ENCODE measurements at places on chromosomes 2 and 18. TPM values are rescaled to one million over a fixed set of nuclear protein-coding genes. Genes with fewer than 3 reads are reported as not detected.

The CFAP65 gene
- 0.19 TPM for total RNA-seq

DNA sequence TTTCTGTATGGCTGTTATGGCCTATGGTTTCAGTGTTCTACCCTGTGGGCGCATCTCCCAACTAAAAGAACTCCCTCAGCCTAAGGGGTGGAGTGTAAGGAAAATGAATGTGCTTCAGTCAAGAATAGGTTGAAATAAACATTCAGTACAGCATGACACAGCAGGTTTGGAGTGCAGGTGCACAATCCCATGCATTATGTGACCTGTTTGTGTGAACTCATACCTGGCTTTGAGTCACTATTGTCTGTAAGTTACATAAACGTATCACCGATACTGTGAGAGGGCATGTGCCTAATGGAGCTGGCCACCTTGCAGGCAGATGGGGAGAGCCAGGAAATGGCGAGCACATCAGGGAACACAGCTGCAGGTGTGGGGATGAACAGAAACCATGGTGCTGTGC, 216.0 kb downstream of the DSEL start:
- no peak for DNase-seq

GRCh38 chr2:188974164-188974563, at the start of gene COL3A1:
TSS of gene COL3A1 (plus strand) at chr2:188974373. CDS start at chr2:188974490, 117 bp downstream.
- no peak for DNase-seq

DNA sequence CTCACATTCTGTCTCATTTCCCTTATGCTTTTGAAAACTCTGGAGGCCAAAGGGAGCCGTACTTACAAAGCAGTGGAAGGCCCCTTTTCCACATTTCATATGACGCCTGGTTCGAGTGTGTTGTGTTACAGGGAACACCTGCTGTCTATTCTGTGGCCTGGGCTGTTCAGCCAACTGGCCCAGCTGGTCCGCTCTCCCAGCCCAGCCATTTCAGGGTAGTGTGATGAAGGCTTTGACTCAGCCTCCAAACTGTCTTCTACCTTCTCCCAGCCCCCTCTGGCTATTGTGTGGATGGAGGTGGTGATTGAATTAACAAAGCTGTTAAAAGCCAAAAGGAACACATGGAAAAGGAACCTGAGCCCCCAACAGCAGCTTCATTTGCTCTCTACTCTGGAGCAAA, 233.8 kb downstream of the ICOS start:
- DNase-seq: no peak

DNA sequence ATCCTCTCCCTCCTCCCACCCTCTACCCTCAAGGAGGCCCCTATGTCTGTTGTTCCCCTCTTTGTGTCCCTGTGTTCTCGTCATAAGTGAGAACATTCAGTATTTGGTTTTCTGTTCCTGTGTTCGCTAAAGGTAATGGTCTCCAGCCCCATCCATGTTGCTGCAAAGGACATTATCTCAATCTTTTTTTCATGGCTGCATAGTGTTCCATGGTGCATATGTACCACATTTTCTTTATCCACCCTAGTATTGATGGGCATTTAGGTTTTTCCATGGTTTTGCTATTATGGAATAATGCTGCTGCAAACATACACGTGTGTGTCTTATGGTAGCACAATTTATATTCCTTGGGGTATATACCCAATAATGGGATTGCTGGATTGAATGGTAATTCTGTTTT, 33.0 kb downstream of the PUM2 start:
- DNase-seq: no peak

The RTP5 gene
- total RNA-seq: not detected

DNA sequence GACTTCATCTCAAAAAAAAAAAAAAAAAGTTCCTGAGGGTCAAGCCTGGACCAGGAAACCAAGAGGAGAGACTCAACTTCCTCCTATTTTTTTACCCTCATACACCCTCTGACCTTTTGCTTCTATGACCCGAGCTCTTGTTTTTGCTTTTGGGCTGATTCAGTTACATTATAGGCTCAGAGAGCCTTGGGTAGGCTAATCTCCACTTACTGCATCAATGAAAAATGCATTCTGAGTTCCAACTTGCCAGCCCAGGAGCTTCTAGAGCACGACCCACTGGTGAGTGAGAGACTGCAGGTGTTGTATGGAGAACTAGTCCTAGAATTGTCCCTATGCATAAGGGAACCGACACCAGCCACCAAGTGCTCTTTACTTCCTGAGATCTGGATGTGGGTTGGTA, 91.1 kb downstream of the CABLES1 start:
- DNase-seq: no peak

DNA sequence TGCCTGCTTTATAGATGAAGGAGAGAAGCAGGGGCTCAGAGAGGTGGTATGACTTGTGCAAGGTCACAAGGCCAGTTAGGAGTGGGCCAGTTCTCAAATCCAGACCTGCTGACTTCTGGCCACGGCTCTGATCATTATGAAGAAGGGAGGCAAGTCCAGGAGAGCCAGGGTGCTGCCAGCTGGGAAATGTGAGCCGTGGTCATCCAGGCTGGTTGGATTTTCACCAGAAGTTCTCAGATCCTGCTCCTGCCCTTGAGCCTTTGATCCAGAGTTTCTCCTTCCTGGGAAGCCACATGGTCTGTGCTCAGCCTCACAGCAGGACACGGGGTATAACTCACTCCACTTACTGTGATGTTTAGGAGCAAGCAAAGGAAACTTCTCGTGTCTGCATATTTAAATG, 239.9 kb downstream of the KLHL29 start:
- DNase-seq: no peak

DNA sequence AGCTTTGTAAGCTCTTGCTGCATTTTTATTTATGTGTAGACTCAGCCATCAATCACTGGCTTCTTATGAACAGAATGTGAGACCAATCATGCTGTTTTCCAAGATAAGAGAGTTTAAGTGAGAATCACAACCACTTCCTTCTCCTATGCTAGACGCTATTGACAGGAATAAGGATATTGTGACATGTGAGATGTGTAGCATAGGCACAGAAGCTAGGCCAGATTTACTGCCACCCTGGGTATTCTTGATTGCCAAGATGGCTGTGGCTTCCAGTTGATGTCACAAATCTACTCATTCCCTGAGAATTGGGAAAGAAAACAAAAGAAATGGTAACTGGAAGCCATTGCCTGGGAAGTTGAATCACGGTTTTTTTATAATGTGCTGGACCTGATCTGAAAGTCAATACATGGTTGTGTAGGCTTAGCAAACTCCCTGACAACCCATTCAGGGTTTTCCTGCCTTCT, 49.9 kb downstream of the RAB27B start:
- no peak for DNase-seq

DNA sequence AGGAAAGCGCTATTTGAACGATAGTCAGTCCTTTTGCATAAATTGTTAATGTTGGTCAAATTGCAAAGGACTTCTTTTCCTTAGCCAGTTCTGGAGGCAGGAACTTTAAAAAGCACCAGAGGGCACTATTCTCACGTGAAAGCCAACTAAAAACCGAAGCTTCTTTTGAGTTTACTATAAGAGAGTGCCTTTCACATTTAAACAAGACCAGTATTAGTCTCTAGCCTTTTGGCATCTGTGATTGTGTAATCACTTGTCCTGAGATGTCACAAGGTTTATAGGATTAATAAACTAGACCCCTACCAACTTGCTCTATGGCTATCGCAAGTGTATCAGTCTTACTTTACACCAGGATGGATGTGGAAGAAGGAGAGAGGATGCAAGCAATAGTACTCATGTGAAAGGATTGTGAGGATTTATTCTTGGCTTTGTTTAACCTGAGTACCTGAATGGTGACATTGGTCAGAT, 14.4 kb upstream of the STAT4 start:
- DNase-seq: no peak

The SCYGR4 gene
- total RNA-seq: not detected

DNA sequence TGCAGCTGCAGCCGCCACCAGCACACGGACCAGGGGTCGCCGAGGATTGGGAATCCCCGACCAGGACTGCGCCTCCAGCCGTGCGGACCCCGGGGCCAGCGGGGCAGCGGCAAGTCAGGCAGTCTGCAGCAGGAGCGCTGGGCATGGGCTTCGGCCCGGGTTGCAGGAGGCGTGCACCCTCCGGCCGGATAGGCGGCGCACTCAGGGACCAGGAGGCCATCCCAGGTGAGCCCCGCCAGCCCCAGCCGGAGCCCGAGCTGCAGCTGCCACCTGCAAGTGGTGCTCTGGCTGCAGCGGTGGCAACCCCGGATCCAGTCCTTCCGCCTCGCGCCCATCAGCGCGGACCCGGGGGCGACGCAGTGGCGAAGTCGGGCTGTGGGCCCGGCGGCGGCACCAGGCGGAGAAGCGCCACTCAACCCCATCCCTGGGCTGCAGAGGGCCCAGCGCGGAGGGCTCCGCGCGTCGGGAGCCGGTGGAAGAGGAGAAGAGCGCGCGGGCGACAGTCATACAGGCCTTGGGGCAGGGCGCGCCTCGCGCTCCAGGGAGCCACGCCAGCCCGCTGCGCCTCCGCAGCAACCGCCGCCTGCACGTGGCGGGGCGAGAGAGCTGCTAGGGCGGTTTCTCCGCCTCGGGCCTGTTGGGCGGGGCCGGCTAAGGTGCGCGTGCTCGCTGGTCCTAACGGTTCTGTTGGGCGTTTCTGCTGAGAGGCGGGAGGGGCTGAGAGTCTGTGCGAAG, 73.8 kb downstream of the RPIA start:
- DNase-seq: no peak

DNA sequence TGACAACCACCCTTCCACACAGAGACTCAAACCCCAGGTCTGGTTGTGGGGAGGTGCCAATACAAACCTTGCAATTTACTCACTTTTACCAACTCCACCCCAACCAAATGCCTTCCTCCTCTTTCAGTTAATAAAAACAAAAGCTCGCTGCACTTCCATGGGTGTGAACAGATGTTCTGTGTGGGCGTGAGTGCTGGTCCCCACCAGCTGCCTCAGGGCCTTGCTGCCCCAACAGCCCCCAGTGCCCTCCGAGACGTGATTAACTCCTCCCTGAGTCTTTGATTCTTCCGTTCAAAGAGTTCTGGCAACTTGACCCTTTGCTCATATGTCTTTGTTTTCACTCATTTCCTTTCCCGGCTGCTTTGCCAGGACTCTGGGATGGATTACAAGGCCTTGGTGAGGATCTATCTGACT, 258.9 kb upstream of the CXCR4 start:
- DNase-seq: no peak

The NEURL3 gene
- not detected for total RNA-seq

The STARD6 gene
- not detected for total RNA-seq

All from esophagus squamous epithelium (tissue), 5 donors.